C1 segment of cervical spinal cord (tissue), 14 donors: ENCODE measurements at places on chromosomes 5 and 9.

DNA sequence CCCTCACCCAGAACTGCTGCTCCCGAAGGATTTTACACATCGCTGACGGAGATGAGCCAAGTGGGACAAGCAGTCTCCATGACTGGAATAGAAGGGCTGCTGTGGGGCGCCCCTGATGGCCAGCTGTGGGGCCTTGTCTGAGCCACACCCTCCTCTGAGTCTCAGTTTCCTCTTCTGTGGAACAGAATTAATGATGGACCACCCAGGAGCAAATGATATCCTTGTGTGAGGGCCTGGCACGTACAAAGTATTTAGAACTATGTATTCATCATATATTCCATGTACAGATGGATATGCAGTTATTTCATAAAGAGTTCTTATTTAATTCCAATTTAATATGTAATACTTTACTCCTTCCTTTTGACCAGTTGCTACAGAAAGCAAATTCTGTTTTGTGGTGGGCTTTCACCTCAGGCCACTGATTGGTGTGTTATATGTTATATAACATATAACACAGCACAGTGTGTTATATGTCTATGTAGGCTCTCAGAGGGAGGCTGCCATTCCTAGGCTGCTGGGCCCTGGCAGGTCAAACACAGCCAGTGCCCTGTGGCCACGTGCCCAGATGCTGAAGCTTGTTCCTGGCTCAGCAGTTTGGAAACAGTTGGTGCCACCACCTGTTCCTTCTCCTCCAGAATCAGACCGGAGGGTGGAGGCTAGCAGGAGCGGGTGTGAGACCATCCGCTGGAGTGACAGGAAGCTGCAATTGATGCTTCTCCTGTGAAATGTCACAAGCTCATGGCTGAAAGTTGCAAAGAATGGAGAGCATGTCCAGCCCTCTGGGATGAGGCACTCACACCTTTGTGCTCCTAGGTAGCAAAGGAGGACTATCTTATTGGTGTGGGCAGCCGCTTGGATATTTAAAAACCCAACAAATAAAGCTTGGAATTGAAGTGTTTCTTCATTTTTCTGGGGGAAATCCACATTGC lies 4.4 kb upstream of the FGD3 start:
- no peak for DNase-seq

- no peak for DNase-seq
Observed at GRCh38 chr9:89721971-89722530, 117.2 kb downstream of the GADD45G start.

DNA sequence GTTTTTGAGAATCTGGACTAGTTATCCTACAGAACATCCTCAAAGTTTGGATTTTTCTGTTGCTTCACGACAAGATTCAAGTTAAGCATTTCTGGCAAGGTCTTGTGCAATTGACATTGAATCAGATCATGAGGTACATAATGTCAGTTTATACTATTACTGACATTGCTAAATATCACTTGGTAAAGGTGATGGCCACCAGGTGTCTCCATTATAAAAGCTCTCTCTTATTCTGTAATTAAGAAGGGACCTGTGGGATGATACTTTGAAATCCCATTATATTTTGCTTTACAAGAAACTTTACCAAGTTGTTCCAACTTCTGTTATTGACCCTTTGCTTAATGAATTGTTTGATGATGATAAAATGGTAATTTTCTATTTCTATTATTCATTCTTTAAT lies 131.0 kb upstream of the ASTN2 start:
- no peak for DNase-seq

- no peak for DNase-seq
Observed at GRCh38 chr5:147349241-147349640, 114.4 kb downstream of the STK32A start.

GRCh38 chr5:173103411-173103810 lies 40.9 kb upstream of the BNIP1 start:
- DNase-seq: no peak

DNA sequence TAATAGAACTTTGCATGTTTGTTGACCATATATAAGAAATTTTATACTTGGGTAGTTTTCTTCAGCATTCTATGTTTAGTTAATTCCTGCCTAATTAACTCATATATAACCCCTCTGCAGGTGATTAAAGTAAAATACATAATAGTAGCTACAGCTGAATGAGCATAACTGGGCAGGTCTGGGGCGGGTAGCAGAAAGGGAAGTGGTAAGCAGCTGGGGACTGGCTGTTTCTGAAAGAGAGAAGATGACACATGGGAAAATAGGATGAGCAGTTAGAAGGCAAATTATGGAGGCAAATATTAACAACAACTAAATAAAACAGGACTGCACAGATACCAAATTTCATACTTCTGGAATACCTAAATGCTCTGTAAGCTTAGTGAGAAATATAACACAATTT lies 128.1 kb downstream of the CPLANE1 start:
- no peak for DNase-seq

- DNase-seq: no peak
Observed at GRCh38 chr9:121718084-121718483, 66.7 kb downstream of the DAB2IP start.

DNA sequence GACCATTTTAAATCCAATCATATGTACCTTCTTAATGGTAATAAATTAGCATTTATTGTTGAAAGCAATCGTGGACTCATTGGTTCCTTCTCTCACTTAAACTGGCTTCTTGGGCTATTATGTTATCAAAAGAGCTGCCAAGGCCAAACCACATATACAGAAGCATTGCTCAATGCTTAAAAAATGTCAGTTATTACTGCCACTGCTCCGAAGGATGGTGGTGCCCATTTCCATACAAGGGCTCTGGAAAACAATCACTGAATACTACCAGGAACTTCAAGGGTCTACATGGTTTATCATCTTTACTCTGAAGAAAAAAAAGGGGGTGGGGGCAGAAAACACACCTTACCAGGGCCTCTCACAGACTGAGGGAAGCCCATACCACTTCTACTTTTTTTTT lies 104.3 kb downstream of the GNAQ start:
- DNase-seq: no peak

- no peak for DNase-seq
Observed at GRCh38 chr5:92566113-92566786, 1014.8 kb downstream of the NR2F1-AS1 start.

DNA sequence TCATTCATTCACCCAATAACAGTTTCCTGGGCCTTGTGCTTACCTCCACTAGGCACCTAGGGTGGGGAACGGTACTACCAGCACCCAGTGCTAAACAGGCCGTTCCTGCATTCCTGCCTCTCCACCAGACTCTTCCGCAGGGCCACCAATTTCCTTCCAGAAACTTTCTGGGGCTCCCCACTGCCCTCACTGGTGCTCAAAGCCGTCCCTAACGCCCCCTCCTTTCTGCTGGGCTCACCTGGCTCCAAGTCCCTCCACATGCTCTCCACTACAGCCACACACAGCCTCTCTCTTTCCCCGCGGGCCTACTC lies 1.4 kb downstream of the PHF19 start:
- no peak for DNase-seq

DNA sequence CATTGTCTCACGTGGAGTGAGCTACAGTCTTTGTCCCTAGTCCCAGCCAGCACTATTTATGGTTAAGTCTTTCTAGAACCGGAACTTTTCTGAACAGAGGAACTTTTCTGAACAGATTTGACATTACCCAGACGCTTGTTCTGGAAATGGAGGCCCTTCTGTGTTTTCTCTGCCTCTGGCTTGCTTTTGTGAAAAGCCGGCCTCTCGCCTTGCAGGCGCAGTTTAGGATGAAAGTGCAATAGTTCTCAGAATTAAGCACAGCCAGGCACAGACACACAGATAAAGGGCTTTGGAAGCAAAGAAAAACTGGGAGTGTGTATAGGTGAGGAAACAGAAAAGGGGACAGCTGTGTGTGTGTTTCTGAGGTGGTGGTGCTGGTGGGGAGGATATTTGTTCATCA lies 5.9 kb downstream of the GDNF start:
- DNase-seq: no peak

- DNase-seq: no peak
Observed at GRCh38 chr9:23307731-23308513, 518.1 kb downstream of the ELAVL2 start.

GRCh38 chr5:38582975-38583319 lies 26.5 kb upstream of the LIFR start:
- DNase-seq: no peak

GRCh38 chr5:149881874-149882273 lies 62.7 kb downstream of the PDE6A start:
- DNase-seq: no peak
